Esophagus squamous epithelium (tissue), 5 donors: ENCODE measurements at places on chromosomes 1 and 21.

DNA sequence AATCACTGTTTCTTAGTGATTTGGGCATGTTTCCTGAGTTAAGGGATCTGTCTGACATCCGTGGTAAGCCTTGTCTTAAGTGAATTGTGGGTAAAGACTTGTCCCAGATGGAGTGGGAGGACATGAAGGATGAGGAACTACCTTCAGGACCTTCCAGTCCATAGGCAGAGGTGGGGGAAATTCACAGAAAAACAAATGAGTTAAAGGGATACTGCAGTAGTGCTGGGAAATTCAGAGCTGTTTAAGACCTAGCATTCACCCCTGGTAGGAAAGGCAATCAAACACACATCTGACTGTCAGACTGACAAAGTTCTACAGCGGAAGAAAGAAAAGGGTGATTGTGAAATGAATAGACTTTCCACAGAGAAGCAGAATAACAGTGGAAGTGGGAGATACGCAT, 3.0 kb downstream of the GNAT2 start:
- DNase-seq: no peak

DNA sequence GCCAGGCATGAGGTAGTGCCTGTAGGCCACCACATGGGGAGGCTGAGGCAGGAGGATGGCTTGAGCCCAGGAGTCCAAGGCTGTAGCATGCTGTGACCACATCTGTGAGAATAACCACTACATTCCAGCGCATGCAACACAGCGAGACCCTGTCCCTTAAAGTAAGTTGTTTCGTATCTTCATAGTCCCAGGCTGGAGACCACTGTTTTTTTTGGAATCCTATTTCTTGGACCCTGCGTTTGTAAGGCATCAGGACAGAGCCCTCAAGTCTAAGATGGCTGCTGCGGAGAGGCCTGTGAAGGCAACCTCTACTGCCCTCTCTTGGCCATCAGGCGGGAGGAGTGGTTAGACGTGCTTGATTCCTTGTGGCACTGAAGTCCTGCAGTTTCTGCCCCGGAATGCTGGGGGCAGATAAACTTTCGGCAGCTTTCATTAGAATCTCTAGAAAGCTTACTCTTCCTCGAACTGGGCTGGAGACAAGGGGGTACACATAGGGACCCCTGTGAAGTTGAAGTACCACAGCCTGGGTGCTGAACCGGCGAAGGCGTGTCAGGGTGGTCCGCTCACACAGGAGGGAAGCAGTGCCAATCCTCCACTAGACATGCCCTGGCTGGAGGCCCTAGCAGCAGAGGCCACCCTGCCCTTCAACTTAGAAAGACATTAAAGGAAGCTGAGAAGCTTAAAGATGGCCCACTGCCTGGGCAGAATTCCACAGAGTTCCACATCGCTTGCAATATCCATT, 36.6 kb downstream of the RABIF start:
- no peak for DNase-seq

- DNase-seq: no peak
Observed at GRCh38 chr1:244302876-244303609, 148.7 kb downstream of the ADSS2 start.

DNA sequence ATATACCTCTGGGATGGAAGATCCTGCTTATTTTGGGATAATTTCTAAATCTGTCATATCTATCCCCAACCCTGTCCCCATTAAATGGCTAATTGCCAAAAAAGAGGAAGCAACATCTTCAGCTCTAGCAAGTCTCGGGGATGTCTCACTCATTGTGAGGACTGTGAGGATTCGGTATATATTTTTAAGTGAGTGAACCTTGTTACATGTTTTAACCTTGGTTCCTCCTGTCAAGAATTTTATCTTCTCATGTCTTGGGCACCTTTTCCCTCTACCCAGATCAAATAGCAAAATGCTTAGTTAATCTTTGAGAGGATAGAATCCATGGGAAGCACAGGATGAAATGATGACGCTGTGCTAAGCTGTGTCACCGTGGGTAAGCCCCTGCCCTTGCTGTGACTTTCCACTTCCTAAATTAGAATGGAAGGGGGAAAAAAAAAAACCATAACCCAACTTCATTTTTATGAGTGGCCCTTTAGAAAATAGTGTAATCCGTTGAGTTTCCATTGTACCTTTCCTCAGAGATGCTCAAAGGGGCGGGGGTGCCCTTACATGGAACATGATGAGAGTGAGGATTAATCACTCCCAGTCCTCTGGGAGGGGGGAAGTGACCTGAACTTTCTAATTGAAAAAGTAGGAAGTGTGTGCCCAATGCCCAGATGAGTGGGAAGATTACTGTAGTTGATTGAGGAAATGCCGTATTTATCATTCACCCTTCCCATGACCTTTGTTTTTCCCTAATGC, 7.6 kb downstream of the ATP1A1 start:
- no peak for DNase-seq

DNA sequence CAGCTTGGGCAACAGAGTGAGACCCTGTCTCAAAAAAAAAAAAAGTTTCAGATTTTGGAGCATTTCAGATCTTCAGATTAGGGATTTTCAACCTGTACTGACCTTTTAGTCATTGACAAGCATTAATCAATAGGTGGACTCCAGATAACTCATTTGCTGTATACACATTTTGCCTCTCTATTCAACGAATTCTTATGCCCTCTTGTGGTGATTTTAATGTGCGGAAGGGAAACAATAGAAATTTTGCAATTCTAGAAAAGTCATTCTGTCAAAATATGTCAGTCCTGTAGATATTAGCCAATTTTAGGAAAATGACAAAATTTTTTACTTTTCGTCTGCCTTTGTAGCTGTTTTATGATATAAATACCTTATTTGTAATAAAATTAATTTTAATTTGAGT, 11.6 kb upstream of the OR2G2 start:
- no peak for DNase-seq

GRCh38 chr1:76501136-76501535, 366.1 kb upstream of the ST6GALNAC5 start:
- no peak for DNase-seq

DNA sequence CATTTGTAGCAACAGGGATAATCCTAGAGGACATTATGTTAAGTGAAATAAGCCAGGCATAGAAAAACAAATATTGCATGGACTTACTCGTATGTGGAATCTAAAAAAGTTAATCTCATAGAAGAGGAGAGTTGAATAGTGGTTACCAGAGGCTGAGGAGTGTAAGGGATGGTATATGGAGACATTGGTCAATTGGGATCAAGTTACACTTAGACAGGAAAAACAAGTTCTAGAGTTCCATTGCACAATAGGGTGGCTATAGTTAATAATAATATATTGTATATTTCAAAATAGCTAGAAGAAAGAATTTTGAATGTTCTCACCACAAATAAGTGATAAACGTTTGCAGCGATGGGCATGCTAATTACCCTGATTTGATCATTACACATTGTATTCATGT, 354.6 kb downstream of the SEC16B start:
- no peak for DNase-seq

GRCh38 chr1:119743776-119744597, 24.7 kb downstream of the HMGCS2 start:
- no peak for DNase-seq

GRCh38 chr1:12617901-12618660, at the start of gene DHRS3:
Gene DHRS3, minus strand, starts transcription at chr1:12618210. Its CDS starts 862 bp downstream, at chr1:12617348.
- no peak for DNase-seq

DNA sequence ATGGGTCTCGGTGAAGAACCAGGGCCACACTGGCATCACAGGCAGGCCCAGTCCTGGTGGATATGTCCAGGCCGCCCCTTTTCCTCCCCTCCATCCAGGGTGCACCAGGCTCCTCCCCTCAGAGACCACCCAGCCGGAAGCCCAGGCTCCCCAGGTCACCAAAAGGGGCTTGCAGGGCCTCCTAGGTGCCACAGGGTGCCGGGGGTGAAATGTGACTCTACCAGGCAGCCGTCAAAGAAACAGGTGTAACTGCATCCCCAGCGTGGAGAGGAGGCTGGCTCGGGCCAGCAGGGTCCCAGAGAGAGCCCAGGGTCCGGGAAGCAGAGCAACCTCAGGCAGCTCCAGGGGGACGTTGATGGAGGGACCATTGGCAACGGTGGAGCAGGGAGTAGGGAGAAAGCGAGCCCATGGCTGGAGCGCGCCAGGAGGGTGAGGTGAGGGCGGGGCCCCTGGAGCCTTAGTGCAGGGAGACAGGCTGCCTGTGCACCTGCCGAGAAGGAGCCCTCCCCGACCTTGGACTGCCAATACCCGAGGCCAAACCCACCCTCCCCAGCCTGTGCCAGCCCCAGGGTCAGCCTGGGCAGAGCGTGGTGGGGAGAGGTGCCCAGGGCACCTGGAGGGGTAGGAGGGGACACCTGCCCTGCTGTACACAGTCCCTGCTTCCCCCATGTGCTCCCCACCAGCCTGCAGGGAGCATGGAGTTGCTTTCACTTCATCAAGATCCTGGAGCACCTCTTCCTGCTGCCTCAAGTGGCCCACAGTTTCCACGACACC, 48.3 kb upstream of the POFUT2 start:
- DNase-seq: no peak

- no peak for DNase-seq
Observed at GRCh38 chr1:172154551-172154950, 265.9 kb upstream of the C1orf105 start.

- DNase-seq: no peak
Observed at GRCh38 chr1:245365095-245366020, 210.6 kb downstream of the KIF26B start.

DNA sequence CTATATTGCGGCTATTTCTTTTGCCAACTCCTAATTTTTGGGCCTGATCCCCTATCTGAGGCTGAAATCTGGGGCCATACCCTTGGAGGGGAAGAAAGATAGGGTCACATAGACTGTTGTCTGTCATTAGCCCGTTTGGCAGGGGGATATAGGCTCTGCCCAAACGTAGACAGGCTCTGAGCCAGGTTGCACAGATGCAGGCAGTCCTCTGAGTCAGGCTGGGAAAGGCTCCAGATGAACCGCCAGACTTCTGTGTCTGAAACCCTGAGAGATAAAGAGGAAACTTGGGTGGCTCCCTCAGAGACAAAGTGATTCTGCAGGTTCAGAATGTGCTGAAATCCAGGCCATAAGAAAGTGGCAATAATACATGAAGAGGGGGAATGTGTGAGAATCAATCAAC, 4.0 kb upstream of the CAP1 start:
- no peak for DNase-seq

DNA sequence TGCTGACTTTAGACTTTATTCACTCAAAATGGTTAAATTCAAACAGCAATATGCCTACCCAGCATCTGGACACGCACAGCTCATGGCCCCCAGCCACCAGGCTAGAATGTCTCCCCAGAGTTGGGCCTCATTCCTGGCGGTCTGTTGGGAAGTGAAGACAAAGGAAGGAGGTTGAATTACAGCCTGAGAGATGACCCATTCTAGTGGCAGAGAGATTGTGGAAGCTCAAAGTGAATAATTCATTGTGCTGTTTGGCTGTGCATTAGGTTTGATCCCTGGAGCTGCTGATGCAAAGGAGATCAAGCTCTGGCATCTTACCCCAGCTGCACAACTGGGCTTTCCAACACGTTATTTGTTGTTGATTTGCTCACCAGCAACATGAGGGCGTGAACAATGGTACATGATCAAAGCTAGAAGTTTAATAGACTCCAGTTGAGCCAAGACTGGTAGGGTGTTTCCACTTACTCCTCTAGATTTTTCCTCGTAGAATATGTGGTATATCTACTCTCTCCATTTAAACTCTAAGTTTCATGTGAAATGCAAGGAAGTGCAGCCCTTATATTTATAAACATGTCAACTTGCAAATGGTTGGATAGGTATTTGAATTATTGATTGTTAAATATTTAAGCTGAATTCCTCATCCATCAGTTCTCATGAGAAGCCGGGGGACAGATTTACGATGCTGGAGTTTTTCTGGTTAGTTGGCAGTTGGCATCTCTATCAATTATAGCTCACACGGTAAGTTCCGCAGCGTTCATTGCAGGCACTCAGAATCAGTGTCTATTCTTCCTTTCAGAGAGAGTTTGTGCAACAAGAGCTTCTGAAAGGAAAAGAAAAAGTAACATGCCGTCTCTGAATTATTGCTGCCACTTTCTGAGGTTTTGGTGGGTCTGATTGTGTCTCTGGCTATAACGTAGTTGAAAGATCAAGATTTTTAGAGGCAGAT, 222.7 kb downstream of the TM2D1 start:
- no peak for DNase-seq

DNA sequence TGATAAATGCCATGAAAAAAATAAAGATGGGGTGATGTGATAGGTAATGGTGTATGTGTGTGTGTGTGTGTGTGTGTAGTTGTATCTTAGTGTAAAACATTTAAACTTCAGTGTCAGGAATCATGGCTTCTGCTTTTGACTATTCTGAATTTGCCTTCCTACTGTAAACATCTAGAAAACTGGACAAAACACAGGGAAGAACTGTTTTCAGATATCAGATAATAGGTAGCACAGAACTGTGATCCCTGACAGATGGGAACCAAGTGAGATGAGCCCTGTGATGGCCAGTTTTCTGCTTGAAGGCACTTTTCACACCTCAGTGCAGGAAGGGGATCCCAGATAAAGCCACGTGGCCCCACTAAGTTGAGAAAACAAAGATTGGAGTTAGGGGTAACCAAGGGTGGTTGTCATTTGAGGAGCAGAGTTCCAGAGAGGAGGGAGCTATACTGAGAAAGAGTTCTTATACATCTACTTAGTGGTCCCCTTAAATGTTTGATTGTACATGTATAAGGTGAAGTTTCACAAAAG, 17.3 kb downstream of the DYRK1A start:
- no peak for DNase-seq

DNA sequence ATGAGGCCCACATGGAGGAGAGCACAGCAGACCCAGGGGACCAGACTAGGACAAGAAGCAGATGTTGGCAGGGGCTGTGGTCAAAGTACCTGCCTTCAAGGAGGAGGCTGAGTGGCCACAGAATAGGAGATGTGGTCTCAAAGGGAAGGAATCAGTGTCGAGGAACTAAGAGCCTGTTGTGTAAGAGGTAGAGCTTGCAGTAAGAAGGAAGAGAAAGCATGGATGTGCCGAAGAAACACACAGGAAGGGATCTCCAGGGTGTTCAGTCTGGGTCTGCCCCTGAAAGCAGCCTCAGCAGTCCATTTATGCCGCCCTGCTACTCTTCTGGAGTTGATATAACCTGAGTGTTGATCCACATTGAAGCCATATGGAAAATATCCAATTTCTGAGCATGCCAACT, 83.9 kb downstream of the NID1 start:
- no peak for DNase-seq

GRCh38 chr1:83818916-83819315, 180.0 kb downstream of the TTLL7 start:
- DNase-seq: no peak

DNA sequence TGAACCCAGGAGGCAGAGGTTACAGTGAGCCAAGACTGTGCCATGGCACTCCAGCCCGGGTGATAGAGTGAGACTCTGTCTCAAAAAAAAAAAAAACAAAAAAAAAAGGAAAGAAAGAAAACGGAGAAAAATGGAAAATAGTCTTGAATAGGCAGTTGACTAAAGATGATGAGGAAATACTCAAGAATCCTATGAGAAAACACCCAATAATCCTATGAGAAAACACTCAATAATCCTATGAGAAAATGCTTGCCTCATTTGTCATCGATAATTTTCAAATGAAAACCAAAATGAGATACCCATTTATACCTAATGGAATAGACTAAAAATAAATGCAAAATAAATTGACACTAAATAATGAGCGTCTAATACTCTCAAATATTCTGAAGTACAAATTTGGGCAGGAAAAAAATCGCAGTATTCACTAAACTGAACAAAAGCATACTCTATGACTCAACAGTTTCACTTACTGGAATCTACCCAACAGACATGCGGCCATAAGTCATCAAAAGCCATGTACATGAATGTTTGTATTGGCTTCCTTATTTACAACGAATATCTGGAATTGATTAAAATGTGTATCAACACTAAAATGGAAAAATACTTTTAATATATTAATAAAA, 733.9 kb upstream of the CHRM3 start:
- no peak for DNase-seq
